ENCODE measurements at places on chromosomes 6 and 20.

DNA sequence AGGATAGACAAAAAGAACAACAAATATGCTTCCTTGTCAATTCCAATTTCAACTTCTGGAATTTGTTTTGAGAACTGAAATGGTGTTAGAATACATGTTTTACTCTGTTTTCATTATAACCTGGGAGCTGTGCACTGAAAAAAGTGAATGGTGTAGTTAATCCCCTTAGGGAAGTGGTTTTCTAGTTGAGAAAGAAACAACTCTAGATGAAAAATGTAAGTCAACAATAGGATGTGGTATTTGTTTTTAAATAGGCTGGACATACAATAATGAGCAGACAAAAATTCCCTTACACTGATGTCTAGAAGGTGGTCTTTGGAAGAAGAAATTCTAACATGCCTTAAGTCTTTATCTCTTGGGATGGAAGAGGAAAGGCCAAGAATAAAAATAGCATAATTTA lies 59.9 kb upstream of the TINAG start:
- no peak for DNase-seq

GRCh38 chr6:143605906-143606521 lies 71.8 kb upstream of the PHACTR2 start:
- no peak for DNase-seq

DNA sequence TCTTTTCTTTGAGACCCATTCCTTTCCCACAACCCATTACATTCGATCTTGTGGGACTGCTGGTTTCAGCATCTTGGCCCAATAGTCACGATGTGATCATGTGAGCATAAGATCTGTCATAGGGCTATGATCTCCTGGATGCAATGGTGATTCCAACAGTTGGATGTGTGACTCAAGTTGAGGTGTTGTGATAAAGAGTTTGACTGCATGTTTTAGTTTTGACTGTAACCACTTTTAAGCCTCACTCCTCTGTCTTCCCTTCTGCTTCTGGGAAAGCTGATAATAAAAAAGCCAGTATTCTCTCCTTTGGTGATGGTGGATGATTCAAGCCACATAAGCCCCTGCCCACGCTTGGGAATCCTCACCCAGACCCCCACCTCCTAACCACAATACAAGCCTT lies 117.0 kb upstream of the ASCC3 start:
- no peak for DNase-seq

- peak; percentile 75 for DNase-seq
Observed at GRCh38 chr6:21588481-21589351, 4.8 kb upstream of the SOX4 start.
